CD4-positive, alpha-beta memory T cell (primary cell): ENCODE measurements at places on chromosomes 4 and X.

- no peak for DNase-seq
Observed at GRCh38 chrX:14963447-14964236, 90.4 kb downstream of the MOSPD2 start.

- DNase-seq = no peak
Observed at GRCh38 chr4:39855909-39856512, 121.7 kb downstream of the PDS5A start.

- DNase-seq = no peak
Observed at GRCh38 chr4:86247906-86248305, 111.9 kb downstream of the MAPK10 start.

GRCh38 chr4:37392521-37393255, 148.1 kb downstream of the NWD2 start:
- DNase-seq = no peak
